ENCODE measurements at places on chromosomes 11 and 22.

GRCh38 chr11:116993599-116993998, 104.6 kb downstream of the SIK3 start:
- DNase-seq = peak; percentile 84

DNA sequence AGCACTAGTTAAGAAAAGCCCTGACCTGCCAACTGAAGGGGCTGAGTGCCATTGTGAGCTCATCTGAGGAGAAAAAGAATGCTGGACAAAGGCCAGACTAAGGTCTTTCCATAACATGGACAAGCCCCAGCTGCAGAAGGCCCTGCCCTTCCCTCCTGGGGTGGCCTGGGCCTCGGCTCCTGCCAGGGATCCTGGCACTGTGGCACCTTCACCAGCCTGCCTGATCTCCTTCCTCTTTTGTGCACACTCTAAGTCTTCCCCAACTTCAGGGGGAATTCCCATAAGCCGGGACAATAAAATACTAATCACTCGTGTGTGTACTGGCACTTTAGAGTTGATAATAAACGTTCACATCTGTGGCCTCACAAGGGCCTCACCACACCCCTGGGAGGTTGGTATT, 9.9 kb downstream of the TMPRSS13 start:
- DNase-seq = no peak

- peak; percentile 66 for DNase-seq
Measured at GRCh38 chr11:72352859-72353551, 81.3 kb downstream of the CLPB start.

- peak; percentile 58 for DNase-seq
Measured at GRCh38 chr22:43481568-43482317, 69.9 kb downstream of the MPPED1 start.

DNA sequence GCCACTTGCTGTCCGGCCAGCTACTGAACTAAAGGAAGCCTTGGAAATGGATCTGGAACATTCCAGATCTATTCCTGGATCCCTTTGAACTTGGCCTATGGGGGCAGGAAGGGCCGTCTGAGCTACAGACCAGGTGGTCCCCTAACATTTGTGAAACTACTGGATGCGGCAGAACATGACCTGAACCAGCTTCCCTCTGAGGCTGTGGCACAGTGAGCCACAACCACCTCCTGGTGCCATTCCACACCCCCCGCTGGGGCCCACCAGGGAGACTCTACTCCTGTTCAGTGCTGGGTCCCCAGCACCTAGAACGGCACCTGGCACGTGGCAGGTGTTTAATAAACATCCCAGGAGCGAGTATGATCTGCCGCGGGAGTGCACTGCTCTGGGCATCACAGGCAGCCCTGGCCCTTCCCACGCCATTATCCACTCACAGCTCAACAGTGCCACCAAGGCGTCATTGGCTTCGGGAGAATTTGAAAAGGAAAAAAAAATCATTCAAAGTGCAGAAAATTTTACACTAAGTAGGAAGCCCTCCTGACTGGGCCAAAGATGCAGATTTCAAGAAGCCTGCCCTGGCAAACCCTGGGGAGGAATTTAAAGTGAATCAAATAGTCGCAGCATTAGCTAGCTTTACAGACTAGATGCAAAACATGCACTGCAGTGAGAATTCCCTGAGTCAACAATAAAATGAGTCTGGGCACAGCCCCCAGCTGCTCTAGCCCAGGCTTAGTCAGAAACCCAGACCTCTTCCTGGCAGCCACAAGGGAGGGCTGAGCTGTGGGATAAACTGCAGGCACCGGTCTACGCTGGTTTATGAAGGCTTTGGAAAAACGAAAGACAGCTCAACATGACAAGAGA, 14.3 kb upstream of the EFCAB6 start:
- peak; percentile 67 for DNase-seq

DNA sequence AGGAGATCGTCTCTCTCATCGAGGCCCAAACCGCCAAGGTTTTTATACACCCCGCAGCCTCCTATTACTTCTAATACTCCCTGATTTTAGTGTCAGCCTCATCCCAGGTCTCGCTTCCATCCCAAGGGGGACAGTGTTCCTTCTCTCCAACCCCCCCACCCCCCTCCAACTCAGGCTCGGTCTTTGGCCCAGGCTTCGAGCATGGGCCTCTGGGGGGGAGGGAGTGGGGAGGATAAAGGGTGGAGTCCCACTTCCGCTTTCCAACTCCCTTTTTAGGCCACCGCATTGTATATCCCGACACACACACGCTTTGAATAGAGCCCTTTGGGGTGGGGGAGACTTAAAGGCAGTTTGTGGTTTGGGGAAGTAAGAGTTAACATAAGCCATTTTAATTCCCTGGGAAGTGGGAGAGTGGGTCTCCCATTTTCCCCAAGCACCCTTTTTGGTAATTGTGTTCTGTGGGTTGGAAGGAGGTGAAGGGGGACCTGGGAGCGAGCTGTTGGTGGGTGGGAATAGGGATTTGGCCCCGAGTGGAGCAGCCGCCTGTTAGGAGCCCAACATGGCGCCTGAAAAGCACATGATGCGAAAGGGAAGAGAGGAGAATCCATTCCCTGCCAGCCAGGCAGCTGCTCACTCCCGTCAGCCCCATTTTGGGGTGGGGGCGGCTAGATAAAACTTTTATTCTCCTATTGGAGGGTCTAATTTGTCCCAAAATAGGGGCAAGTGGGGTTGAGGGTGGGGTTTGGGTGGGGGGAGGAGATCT, 844 bp downstream of the PCF11 start:
- DNase-seq = peak; percentile 83

GRCh38 chr11:110053848-110054414, 39.3 kb upstream of the ZC3H12C start:
- no peak for DNase-seq

GRCh38 chr11:9206496-9206895, 58.7 kb downstream of the DENND5A start:
- no peak for DNase-seq

DNA sequence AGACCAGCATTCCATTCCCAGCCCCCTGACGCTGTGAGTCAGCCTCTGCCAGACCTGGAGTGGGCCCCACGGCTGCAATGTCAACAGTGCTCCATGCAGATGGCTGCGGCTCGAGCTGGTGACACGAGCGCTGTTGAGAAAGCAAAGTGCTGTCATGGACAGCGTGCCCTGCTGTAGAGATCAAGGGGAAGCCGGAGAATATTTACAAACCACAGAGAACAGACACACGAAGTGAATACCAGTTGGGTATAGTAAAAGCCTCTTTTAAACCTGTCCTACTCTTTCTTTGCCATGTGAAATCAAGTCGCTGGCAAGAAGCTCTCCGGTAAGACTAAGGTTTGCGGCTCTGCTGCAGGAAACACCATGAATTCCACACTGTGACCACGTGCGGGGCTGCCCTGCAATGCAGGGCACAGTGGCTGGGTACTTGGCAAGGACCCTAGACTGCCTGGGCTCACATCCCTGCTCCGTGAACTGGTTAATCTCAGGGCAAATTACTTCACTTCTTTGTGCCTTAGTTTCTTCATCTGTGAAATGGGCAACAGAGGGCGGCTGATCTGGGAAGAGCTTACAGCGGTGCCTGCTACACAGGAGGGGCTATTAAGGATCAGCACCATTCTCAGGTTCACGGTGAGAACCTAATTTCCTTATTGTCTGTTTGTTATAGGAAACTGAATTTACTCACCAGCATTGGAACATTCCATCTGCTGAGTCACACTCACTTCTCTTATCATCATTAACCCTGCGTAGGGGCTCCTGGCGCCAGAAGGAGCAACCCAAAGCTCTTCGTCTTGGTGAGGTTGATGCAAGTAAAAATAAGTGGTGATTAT, 27.8 kb upstream of the ELFN2 start:
- no peak for DNase-seq

DNA sequence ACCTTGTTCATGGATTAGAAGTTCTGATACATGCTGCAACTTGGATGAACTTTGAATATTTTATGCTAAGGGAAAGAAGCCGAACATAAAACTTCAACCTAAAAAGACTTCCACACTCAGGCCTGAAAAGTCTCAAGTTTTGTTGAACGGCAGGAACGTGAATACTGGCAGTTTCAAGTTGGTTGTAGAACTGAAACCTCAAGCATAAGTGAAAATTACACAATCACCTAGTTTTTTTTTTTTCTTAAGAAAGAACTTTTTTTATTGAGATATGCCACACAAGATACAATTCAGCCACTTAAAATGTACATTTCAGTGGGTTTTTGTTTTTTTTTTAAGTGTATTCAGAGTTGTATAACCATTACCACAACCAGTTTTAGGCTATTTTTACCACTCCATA, 50.8 kb upstream of the ADORA2A start:
- DNase-seq = no peak

DNA sequence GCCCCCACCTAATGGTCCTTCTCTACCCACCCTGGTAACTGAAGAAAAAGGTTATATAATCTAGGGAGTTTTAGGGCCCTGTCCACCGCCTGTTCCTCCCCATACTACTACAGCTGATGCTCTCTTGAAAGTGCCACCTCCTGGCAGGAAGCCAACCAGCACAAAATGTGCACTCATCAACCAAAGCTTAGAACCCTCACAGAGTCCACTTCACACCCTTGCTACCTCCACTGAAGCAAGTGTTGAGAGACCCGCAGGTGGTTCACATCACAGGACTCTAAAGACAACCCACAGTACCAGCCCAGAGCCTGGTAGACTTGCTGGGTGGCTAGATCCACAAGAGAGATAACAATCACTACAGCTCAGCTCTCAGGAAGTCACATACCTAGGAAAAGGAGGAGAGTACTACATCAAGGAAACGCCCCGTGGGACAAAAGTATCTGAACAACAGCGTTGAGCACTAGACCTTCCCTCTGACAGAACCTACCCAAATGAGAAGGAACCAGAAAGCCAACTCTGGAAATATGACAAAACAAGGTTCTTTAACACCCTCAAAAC, 17.5 kb upstream of the OR10W1 start:
- DNase-seq = no peak

DNA sequence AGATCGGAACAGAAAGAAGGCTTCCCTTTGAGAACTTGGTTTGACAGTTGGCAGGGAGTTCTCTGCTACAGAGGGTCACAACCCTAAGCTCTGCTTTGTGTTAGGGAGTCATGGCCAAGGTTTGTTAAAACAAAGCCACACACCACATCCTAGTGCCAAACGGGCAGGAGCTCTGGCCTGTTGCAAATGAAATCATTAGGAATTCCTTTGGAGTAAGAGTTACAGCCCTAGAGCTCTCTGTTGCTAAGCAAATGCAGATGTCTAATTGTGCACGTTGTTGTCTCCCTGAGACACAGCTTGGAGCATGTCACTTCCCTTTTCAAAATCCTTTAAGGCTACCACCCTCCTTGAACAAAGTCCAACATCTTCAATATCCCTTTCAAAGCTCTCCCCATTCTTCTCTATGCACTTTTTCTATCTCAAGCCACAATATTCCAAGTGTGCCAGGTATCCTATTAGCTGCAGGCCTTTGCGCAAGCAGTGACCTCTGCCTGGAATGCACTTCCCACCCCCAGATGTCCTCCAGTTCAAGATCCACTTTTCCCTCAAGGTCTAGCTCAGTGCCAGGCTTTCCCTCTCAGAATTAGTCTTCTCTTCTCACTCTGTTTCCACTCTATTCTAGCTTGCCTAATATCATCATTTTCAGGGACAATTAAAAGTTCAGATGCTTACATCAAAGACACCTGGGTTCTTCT, 253.7 kb upstream of the POU2AF2 start:
- DNase-seq = peak; percentile 52

DNA sequence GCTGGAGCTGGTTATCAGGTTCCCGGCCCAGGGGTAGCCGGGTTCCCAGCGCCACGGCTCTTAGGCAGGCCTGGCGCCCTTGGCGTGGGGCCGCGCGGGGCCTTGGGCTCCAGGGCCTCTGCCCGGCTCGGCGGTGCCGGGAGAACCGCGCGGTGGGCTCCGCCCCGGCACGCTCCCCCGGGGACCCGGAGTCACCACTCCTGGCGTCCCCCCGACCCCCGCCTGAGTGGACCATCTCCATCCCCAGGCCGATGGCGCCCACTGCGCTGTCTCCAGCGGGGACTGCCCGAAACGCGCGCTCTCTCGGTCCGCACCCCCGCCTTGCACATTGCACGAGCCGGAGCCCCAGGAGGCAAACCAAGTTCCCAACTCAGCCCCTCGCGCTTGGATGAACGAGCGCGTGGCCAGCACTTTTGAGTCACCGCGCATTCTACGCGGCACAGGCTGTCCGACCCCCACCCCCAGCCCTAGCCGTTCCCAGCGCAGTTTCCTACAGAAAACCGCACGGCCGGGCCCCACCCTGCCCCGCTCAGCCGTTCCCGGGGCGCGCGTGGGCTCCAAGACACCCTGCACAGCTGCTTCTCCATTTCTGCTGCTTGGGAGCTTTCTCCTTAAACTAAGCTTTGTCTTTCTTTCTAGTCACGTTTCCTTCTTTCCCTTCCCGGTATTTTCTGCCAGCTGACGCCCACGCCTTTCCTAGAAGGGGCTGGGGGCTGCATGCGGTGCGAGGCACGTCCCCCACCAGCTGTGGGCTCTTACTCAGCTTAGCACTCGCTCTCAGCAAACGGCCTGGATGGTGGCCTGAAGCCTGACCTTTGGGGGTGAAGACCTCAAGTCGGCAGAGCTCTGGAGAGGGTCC, 650 bp upstream of the CHID1 start:
- peak; percentile 78 for DNase-seq

- DNase-seq = no peak
Measured at GRCh38 chr11:18457450-18457849, 1.8 kb downstream of the LDHAL6A start.
